Cortex of kidney (tissue), 1 donor: ENCODE measurements at places on chromosomes 3 and 15.

DNA sequence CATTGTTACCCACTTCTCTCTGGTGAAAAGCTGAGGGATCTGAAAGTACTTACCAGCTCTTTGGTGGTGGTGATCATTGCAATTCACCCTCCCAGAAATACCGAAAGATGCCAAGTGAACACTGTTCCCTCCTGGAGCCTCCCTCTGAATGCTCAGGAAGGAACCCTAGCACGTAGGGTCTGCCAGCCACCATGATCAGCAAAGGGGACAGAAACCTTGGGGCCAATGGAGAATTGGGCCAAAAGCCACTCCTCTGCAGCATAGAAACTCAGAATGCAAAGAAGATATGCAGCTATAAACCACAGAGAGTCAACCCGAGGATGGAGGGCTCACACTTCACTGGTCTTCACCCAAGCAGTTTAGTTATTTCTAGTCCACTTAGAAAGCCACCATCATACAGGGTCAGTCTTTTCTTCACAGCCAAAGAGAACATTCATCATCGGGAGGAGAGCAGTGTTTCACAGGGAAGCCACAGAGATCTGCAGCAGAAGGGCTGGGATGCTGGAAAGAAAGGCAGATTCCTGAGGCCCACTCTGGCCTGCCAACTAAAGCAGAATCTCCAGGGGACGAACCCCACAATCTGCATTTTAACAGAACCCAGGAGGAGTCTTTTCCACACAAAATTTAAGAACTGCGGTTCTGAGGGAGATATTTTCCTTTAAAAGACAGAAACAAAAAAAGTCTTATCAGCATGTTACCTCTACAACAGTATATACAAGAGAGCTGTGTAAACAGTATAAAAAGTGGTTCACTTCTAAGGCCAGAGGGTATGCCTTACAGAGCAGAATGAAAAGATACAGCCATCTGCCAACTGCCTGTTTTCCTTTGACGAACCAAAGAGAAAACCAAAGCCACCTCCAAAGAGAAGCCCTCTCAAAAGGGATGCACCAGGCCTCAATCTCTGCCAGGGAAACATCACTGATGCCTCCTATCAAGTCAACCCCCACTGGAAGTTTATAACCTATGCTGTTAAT lies 11.3 kb downstream of the TBC1D2B start:
- DNase-seq: no peak

GRCh38 chr3:13202744-13203397 lies 129.6 kb upstream of the IQSEC1 start:
- no peak for DNase-seq

DNA sequence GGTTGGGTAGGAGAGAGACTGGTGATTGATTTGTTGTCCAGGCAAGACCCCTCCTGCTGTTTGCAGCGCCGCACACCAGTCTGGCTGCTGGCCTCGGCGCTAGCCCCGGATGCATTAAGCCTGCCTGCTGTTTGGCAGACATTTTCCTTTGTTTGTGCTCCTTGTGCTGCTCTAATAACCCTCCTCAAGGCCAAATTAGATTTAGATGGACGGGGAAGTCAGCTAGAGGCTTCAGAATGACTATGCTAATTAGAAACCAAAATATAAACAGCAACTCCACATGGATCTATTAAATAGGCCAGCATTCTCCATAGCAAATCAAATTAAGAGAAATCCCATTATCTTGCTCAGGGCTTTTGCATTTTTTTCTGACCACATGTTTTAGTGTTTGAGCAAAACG lies 445.2 kb downstream of the SQOR start:
- DNase-seq: no peak

- no peak for DNase-seq
These were observed 56.3 kb downstream of the PPARG start for GRCh38 chr3:12345141-12345561.
